ENCODE measurements at places on chromosomes 5 and 9.
A peak's percentile ranks its signal among the peaks of the same experiment; 100 is the strongest.

DNA sequence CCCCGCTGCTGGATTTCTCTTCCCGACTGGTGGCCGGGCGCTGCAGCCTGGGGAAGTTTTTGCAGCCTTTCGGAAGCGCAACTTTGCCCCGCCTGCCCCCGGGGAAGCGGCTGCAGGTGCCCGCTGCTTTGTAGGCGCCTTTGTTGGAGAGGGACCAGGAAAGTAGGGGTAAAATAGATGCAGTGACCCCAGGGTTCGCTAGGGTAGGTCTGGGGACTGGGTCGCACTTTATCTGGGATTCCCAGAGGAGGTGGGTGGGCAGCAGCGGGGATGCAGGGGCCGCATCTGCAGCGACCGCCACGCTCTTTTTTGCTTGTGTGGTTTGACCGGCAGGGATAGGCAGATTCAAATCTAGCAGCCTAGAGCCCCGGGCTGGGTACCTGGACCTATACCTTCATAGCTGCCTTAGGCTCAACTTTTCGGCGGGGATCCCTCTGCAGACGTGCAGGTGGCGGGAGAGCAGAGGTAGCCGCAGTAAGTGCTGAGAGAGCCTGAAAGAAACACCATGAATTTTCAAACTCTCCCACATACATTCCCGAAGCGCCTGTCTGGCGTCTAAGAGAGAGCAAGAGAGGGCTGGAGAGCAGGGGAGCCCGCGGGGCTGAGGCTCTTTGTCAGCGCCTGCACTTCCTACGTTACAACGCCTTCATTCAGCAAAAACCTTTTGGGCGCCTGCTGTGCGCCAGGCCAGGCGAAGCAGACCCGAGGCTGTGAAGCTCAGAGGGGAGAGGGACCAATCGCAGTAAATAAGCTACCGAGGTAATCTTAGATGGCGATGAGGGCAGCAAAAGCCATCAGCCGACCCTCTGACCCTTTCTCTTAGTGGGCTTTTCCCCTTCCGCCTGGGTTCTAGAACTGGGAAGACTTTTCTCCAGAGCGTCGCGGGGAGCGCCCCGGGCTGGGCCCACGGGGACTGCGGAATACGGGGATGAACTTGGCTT is 642 bp downstream of the SV2C start:
- DNase-seq, result peak; percentile 14

DNA sequence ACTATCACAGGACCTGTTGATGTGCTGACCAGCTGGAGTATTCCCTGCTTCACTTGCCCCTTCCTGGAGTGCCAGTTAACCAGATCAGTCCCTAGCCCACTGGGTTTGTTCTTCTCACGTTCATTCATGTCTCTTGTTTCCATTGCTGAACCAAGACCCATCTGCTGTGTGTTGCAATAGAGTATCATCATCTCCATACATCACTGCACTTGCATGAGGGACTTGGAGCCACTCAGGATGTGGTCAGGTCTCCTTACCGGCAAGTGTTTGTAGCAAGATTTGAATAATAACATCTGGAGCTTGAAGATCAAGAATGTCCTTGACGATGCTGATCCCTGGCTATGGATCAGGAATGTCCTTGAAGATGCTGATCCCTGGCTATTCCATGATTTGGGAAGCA is 358.6 kb downstream of the IRX1 start:
- no peak for DNase-seq

- no peak for DNase-seq
Observed at GRCh38 chr5:134227259-134227658, 1.4 kb upstream of the PPP2CA start.

DNA sequence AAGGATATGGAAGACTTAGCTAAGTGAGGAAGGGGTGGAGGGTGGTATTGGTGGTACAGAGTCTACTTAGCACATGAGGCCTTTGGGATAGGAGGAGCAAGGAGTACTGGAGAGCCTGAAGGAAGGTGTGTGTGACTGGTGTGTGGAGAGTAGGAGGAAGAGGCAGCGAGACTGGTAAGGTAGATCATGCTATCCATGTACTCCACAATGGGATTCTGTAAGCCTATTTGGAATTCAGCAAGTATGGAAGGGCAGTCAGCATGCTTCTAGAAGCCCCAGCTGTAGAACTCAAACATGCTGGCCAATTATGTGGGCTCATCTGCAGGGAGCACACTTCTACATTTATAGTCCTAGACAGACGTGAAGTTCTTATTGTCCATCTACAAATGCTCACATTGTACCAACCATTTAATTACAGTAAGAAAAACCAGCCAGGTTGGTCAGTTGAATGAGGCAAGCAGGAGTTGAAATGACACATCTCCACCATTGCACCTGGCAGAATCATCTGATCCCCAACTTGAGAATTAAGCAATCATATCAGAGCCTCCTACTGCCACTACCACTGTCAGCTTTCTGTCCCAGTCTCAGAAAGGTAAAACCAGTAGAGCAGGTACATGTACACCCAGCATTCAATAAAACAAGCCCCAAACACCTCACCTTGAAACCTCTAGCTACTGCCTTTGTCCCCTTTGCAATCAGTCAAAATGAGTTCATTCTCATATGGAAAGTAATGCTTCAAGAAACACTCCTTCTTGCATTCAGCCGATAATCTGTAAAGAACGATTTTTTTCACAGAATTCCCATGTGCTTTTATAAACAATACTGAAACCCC is 60.9 kb upstream of the GLRX start:
- no peak for DNase-seq

DNA sequence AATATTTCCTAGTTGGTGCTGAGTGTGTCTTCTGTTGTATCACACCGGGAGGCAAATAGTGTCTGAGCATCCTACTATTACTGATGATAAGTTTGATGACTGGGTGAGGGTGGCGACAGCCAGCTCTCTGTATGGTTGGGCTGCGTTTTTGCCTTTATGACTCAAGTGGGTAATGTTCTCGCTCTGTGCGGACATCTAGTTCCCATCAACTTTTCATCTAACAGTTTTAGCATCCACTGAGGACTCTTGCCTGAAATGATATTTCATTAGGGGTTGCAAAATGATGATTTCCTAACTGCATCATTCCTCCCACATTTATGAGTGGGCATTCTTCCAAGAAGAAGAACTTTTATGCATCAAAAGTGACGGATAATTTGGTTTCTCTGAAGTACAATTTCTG is 26.5 kb downstream of the HMCN2 start:
- no peak for DNase-seq

GRCh38 chr9:79377339-79377855 is 194.4 kb upstream of the TLE4 start:
- no peak for DNase-seq

DNA sequence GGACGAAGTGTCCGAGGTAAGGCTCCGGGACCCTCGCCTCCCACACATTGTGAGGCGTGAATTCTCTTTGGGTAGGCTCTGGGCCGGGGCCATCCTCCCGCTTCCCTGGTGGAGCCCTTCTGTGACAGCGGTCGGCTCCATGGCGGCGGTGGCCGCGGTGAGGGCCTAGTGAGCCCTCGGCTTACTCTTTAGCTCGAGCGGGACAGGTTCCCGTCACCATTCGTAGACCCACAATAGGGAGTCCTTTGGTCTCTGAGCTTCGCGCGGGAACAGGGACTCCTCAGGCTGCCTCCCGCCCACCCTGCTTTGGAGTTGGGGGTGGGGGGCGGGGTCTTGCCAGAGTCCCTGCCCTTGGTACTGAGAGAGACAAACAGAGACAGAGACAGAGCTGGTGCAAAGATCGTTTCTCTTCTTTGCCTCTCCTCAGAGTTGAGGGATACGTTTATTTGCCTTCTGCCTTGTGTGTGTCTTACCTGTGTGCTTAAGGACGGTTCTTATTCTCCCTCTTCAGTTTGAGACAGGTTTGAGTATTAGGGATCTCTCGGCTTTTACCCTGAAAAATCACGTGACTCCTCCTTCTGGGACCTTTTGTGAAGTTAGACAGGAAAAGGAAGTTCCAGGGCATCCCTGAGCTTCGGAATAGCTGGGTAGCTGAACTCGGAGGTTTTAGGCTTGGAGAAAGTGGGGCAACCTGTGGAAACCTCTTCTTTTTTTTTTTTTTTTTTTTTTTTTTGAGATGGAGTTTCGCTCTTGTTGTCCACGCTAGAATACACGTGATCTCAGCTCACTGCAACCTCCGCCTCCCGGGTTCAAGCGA is 833 bp downstream of the ANKHD1 start:
- DNase-seq, result peak; percentile 34

DNA sequence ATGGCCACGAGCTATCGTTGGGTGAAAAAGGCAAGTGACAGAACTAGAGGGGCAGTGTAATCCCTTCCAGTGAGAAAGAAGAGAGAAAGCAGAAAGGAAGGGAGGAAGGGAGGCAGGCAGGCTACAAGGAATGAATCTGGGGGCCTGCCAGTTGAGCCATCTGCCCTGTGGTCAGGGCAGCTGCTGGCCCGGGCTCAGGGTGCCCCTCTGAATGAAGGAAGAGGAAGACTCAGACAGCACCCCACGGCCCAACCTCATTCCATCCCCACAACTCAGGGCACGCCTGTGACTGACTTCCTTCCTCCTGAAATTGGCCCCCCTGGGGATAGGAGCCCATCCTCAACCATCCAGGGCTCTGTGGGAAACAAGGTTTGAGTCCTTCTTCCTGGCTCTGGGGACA is 20.3 kb upstream of the FLT4 start:
- no peak for DNase-seq

DNA sequence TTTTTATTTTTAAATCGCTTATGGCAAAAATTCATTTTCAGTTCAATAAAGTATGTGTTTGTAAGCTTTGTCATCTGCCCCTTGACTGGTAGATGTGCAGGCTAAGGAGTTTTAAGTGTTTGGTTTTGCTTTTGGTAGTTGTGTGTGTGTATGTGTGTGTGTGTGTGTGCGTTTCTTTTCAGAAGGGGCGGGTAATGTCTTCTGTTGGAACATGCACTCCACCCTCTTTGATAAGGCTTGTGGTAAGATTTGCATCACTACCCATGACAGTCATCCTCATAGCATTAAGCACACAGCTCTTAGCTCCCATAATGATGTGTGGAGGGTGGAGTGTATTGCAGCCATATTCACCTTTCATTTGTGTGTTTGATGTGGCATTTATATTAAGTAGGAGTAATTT is 92.1 kb upstream of the FSD1L start:
- no peak for DNase-seq

GRCh38 chr5:15326471-15326870 is 173.5 kb upstream of the FBXL7 start:
- DNase-seq, result no peak

DNA sequence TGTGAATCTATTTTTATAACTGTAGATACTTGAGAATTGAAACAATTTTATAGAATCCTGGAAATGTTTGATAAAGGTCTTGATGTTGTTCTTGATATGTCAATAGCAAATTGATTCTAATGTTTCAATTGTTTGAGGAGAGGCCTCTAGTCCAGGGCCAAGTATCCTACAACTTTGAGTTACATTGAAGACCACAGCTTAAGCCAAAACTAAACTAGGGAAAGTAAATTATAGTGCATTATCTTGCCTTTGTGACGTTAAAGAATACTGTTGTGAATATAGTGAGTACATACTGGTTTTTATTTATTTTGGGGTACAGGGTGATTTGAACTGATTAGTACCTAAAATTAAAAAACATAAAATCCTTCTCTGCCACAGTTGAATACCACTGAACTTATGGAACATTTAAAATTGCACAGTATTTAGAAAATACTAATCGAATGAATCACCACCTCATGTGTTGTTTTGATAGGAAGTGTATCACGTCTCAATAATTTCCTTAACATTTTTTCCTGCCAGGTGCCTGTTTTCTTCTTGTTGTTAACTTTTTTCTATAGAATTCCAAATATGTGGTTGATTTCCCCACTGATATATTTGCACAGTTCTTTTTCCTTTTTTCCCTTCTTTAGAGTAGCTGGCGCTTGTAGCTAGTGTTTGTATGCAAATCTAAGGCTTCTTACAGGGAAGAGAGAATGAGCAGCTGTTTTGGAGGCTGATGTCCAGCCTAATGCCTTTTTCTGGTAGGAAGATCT is 12.5 kb downstream of the ARHGEF28 start:
- peak; percentile 23 for DNase-seq

DNA sequence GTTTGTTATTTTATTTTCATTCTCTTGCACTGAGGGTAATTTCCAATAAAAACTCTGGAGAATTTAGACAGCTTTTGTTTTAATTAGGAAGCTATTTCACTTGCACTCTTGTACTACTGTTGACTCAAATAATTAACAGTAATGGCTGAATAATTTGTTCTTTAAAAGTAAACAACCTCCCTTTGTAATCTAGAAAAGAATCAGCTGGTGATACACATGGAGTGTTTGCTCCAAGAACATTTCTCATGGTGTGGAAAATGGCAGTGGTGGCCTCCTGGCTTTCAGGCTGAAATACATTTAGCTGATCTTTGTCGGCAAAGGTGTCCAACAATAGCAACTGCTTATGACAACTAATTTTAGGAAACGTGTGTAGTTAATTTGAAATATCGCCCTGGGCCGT is 129.4 kb downstream of the C9orf152 start:
- no peak for DNase-seq

- peak; percentile 94 for DNase-seq
Observed at GRCh38 chr5:132265336-132266030, 8.0 kb downstream of the PDLIM4 start.

DNA sequence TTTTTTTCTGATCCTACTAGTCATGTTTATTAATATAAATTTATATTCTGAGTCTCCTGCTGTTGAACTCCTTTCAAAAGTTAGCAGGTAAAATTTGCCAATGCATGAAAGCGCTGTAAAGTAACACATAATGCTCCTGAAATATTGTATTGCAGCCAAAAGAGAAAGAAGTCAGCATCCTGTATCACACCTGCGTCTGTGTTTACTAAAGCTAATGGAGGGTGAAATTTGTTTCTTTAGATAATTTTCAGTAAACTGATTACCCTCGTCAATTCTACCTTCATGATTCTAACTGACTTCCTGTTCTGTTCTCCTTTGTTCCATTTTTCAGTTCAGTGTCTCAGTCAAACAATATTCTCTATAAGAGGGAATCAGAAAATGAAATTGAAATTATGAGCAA is 415.4 kb downstream of the CDH9 start:
- DNase-seq, result no peak

- no peak for DNase-seq
Observed at GRCh38 chr5:76547891-76548524, 75.2 kb downstream of the F2RL2 start.

DNA sequence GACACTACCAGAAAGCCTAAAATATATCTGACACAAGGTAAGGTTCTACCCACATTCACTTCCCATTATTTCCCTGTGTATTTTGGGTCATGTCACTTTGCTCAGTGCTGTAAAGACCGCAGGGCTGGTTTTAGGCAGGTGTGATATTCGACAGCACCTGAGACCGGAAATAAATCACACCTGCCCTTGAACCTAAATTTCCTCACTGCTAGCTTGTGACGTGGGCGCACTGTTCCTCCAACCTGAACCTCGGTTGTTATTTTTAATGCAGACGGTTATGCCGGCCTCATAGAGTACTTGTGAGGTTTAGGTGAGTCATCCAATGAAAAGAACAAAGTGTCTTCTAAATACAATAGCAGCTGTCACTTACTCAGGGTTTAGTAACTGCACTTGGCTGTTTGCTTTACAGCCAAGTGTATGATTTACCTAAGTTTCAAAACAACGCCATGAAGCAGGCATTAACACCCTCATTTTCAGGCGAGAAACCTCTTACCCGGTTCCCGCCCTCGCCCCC is 20.7 kb upstream of the ZNF782 start:
- DNase-seq, result no peak

DNA sequence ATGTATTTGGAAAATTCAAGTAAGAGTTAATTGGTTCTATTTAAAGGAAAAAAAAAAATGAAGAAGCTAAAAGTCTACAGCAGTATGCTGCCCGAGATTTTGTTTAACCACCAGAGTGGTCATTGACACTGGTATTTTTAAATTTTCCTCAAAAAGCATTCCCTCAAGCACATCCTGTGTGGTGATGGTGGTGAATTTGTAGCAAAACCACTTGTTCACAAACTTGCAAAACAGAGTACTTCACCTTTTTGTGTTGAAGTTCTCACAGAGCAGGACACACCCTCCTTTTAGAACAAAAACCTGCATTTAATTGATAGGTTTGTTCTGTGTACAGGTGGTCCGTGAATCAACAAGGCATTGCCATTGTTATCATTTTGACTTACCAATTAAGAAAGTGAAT is 374.2 kb downstream of the EFNA5 start:
- DNase-seq, result no peak

Measured in AG08396 (cell line).